Activated T-cell treated with anti-CD3 and anti-CD28 coated beads for 4 hours (primary cell): ENCODE measurements at places on chromosomes 13 and 19.

DNA sequence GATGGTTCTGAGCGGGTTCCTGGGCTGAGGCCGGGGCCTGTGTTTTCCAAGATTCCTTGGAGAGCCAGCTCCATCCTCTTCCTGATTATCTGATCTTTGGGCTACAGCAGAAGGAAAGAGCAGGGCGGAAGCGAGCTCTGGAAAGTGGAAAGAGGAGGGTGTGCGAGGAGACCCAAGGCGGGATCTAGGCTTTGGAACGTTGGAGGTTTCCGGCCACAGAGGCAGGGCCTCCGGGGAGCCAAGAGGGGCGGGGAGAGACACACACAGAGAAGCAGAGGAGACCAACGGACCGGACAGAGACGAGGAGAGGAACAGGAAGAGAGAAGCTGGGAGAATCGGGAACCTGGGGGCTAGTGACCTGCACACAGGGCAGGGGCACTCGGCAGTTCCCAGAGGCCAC lies at the start of gene CLEC11A:
CLEC11A (plus strand) TSS at position 296 of the 400 bp plus-strand sequence. CDS start 162 bp downstream, outside the sequence.
- DNase-seq = no peak

DNA sequence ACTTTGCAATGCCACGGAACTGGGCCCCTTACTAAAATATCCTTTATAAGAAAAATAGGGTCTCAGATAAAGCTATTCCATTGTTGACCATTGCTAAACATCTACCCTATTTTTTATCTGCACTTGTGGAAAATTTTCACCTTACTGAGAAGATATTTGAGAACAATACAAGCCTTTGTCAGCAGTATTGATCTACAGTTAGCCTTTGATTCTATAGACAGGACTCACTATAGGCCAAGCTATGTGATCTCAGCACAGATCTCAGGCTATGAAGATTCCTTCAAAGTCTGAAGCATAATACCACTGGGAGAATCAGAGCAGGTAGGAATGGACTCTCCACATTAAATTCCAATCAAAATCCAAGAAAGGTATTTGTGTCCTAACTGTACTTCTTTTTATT lies 1099.7 kb downstream of the DIAPH3 start:
- DNase-seq = no peak

DNA sequence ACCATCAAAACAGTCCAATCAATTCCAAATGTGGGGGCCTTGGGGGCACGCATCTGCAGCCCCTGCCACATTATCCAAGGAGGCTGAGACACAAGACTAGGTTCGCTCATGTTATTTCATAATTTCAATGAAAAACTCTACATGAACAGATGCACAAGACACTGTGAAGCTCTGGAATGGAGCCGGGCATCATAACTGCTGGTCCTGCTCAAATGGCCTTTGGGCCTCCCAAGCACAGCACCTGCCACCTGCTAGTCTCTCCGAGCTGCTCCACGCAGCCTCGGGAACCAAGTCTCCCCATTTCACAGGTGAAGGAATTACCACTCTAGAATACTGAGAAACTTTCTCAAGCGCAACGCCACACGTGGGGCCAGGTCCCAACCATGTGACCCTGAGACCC lies 16.9 kb downstream of the CARS2 start:
- no peak for DNase-seq

DNA sequence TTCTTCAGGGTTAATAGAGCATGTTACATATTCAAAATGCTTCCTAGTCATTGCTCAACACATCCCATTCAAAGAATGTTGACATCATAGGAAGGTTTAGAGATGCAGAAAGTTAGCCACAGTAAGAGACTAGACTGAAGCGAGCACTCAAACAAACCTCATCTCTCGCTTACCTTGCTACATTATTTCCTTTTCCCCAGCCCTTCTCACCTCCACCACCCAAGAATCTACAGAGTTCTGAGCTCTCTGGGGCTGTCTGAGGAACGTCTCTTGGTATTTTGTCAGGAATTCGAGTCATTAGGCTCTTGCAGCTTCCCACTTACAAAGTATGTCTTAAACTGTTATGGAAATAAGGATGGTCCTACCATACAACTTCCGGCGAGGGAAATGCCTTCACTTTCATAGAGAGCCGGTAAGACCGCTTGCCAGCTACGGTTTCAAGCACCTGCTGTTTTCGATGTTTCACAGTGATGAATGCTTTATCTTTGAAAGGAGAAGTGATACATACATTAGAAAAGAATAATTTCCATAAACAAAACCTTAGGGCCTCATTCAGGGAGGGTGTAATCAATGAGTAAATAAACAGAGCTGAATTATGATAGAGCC lies 65.1 kb downstream of the FLT1 start:
- DNase-seq = no peak

DNA sequence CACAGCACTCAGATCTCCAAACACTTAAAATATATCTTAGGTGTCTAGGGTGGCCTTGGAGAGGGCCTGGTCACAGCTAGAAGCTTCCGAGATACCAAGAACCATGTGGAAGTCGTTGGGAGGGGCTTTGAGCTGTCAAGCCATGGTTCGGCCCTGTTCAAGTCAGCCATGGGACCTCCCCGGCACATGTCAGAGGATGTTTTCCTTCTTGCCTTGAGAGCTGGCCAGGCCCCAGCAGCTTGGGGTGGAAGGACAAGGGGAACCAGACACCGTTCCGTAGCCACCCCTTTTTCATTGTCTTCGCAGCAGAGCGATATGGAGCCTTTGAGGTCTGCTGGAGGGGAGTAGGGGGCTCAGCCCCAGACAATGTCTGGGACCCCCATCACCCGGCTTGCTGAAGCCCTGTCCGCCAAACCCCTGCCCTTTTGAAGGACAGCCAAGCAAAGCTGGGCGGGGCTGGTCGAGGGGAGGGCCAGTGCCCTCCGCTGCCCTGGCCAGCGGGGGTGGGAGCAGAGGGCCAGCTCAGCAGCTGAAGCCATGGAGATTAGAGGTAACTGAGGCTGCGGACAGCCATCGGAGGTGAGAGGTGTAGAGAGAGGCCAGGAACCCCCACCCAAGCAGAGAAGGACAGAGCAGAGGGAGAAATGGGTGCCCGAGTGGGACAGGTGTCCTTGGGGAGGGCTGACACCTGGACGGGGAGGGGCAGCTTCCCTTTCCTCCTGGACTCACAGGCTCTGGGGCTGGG lies 435 bp downstream of the KLK11 start:
- no peak for DNase-seq

GRCh38 chr19:31317093-31317492 lies 32.1 kb downstream of the TSHZ3 start:
- no peak for DNase-seq

GRCh38 chr13:90105849-90106496 lies 1241.5 kb upstream of the MIR17HG start:
- DNase-seq = no peak

DNA sequence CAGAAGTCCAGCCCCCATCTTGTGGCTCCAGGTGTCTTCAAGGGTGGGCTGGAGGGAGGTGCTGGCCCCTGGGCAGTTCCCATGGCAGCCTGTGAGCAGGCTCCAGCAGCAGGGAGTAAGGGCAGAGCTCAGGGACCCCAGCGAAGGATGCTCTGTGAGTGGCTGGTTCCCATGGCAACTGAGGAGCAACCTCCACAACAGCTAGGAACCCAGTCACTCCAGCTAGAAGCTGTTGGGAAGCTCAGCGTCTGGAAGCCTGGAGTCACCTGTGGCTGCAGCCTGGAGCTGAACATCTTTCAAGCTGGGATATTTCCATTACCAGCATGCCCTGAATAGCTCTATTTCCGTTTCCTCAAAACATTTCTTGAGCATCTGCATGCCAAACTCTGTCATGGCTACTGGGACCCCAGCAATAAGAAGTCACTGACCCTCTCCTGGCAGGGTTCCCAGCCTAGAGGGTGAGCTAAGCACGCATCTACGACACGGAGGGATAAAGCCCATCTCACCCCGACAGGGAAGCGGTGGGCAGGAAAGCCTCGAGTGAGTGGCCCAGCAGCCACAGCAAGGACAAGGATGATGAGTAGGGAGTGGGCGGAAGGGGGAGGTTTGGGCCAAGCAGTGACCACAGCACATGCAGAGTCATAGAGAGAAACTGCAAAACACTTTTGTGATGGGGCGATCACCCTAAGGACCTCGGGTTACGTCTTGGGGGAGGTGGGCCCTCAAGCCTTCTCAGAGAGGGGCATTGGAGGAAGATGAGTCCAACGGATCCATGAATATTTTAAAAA lies 52.6 kb downstream of the ALOX5AP start:
- no peak for DNase-seq

- no peak for DNase-seq
Measured at GRCh38 chr13:94859811-94860210, 147.5 kb upstream of the SOX21 start.

GRCh38 chr19:1008268-1009040 lies 8.2 kb downstream of the GRIN3B start:
- DNase-seq = no peak

- DNase-seq = no peak
Measured at GRCh38 chr19:16473875-16474392, 2.2 kb upstream of the EPS15L1 start.

DNA sequence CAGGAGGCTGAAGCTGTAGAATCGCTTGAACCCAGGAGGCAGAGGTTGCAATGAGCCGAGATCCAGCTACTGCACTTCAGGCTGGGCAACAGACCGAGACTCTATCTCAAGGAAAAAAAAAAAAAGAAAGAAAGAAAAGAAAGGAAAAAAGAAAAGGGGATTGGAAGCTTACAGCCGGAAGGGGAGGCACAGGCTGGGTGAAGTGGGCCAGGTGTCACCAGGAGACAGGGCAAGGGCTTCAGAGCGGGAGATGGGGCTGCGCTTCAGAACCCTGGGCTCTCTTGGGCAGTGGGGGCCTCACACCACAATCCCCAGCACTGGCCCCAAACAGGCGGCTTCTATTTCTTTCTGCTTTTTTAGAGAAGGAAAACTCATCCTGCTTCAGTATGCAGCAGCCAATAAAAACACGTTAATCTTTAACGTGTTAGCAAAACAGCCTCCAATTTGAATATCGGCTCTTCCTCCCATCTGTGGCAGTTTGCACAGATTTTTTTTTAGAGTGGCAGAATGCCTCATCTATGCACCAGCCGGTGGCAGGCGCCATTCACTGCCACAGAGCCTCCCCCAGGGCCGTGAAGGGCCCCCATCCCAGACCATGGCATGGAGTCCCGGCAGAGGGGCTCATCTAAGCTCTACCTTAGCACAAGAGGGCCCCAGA lies 46.6 kb upstream of the C19orf12 start:
- DNase-seq = no peak

GRCh38 chr13:73924607-73925006 lies 209.6 kb downstream of the KLF12 start:
- no peak for DNase-seq

- DNase-seq = no peak
Measured at GRCh38 chr19:56837004-56837403, 3.5 kb downstream of the PEG3 start.

GRCh38 chr19:2237051-2237868 lies 636 bp downstream of the SF3A2 start:
- no peak for DNase-seq

DNA sequence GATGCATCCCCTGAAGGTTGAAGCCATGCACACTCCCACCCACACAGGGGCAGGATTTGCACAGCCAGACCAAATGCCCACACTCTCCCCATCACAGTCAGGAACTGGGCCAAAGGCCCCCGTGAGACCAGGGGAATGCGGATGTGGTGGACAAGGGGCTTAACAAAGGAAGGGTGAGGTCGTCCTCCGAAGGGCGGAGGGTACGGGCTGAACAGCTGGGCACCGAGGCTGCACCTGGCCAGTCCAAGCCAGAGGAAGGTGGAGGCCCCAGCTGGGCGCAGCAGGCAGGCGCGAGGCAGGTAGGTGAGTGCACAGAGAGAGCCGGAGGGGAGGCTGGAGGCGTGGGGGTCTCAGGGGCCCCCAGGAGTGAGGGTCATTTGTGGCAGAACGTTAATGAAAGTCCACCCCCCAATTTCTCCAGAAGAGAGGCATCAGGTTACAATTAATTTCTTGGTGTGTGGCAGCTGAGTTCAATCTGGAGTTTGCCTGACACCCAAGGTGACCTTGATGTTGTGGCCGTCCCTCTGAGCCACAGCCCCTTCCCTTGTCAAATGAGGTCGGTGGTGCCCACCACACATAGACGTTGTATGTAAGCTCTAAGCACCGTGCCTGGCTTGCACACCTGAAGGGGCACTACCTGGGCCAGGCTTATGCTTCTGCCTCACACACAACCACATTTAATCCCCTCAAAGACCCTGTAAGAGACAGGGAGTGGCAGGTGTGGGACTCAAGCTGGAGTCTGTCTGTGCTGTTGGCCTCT lies 2.9 kb downstream of the KLK15 start:
- no peak for DNase-seq

- no peak for DNase-seq
Measured at GRCh38 chr13:41008349-41008980, 10.7 kb downstream of the ELF1 start.

DNA sequence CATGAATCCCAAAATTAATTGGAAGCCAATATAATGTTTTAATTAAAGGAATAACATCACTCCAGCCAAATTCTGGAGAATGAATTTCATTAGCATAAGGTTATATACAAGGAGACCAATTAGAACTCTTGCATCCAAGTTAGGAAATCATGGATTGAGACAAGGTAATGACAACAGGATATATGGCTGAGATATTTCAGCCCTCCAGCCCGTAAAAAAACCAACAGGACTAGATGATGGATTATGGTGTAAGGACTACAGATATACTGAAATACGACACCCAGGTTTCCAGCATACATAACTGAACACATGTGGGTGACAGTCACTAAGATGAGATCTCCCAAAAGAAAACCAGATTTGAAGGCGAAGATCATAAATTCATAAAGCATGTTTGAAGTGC lies 56.5 kb downstream of the TSC22D1 start:
- DNase-seq = no peak

DNA sequence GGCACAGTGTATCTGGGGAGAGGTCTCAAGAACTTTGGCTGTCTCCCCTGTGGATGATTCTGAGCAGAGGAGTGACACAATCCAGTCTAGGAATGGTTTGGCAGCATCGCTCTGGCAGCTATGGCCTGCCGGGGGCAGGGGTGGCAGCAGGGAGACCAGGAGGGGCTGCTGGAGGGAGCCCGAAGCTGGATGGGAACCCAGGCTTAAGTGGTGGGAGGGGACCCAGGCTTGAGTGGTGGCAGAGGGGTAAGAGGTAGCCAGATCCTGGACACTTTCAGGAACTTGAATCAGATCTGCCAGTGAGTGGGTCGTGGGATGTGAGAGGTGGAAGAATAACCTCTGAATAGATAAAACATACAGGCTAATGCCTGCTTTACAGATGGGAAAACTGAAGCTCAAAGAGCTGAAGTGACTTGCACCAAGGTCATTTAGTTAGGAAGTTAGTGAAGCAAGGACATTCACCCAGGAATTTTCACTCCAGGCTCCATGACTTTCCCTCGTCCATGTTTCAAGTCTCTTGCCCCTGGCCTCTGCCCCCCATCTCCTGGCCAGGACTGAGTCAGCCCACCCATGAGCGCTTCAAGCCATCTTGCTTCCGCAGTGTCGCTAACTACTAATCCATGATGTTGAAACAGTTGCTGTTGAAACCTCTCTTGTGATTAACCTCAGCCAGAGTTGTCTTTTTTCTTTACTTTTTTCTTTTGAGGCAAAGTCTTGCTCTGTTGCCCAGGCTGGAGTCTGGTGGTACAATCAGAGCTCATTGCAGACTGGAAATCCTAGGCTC lies 29.9 kb upstream of the C1QTNF9 start:
- DNase-seq = no peak
